ENCODE measurements at places on chromosomes 4 and X.

DNA sequence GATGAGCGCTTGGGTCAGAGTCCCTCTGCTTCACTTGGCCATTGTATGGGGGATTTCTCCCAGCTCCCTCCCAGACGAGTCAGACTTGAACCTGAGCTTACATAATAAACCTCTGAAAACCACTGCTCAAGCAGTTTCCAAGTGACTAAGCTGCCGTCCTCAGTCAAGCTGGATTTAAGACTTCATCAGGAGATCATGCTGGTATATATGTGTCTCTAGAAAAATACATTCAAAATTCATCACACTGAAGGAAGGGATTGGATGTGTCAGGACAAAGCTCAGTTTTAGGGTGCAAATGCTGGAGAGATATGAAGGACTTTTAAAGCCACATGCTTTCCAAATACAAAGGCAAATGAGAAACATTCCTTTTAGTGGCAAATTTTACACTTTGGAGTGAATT lies 114.3 kb downstream of the QDPR start:
- no peak for DNase-seq

GRCh38 chr4:92304121-92304520 lies 355 bp downstream of the GRID2 start:
- no peak for DNase-seq

DNA sequence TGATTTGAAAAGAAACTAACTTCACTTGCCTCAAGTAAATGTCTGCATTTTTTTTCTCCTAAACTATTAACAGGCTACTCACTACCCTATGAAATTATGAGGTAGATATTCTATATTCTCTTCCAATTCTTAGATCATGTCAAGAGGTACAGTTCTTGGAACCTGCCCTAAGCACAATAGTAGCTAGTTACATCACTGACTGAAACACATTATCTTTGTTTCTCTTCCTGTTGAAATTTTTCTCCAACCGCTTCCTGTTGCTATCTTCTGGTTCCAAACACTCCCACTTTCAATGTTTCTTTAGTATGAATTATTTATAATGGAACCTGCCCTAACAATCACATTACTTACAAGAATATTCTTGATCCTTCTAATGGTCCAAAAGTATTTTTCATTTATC lies 5.0 kb upstream of the BANK1 start:
- no peak for DNase-seq

- DNase-seq: no peak
These were observed 87.3 kb downstream of the PJA1 start for GRCh38 chrX:69077895-69078455.

DNA sequence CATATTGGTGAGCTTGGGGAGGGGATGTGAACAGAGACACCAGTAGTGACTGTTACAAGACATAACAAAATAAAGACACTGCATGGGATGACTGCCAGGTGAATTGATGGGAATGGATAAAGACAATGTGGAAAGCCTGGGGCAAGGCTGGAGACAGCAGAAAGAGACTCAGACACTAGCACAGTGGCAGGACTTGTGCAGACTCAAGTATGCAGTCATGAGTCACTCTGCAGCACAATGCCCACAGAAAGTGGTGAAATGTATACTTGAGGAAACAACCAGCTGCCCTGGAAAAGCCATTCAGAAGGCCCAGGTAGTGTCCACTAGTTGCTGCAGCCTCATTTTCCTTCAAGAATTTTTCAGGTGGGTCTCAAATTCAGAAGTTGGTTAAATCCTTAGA lies 452.3 kb downstream of the MID1IP1 start:
- no peak for DNase-seq

DNA sequence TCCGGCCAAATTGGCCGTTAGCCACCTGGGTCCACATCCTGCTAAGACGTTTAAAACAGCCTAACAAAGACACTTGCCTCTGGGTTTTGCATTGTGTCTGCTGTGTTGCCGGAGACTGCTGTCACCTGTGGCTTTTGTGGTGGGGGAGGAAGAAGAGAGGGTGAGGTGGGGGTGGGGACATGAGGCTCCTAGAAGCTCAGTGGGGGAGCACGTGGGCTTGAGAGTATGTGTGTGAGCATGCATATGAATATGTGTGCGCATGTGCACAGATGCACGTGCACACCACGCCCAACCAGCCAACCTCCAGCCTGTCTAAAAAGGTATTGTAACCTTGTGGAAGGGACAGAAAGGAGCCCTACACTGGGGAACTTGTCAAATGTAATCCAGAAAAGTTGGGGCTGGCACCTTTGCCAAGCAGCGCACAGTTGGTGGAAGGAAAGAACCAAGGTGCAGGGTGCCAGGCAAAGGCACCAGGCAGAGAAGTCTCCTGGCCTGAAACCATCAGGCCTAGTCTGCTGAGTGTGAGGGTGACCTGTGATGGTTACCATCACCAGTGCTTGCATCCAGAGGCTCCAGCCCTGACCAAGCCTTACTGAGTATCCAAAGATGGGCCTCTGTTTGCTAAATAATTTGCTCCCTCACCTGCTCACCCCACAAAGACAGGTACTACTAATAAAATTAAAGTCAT lies 10.1 kb upstream of the SASH3 start:
- DNase-seq: no peak

DNA sequence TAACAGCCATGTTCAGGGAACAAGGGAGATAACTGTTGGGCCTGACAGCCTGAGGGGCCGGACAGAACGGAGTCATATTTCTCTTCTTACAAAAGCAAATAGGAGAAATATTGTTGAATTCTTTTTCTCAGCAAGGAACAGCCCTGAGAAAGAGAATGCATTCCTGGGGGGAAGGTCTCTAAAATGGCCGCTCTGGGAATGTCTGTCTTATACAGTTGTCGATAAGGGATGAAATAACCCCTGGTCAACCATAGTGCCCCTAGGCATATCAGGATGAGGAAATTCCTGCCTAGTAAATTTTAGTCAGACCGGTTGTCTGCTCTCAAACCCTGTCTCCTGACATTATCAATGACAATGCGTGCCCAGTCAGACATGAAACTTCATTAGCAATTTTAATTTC lies 1925.5 kb downstream of the PCDH7 start:
- DNase-seq: no peak

DNA sequence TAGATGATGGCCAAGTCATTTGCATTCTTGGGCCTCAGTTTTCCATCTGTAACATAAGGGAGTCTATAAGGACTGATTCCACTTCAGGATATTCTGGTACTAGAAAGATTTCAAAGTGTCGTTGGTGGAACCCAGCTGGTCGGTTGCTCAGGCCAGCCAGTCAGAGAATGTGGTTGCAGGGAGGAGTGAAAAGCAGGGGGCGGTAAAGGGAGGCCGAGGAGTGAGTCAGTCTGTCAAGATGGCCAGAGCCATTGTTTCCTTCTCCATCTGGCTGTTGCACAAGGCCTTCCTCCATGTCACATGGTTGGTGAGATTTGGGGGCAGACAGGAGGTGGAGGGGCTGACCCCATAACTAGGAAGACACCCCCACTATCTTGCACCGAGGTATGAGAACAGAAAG lies 38.2 kb downstream of the STARD8 start:
- DNase-seq: no peak

DNA sequence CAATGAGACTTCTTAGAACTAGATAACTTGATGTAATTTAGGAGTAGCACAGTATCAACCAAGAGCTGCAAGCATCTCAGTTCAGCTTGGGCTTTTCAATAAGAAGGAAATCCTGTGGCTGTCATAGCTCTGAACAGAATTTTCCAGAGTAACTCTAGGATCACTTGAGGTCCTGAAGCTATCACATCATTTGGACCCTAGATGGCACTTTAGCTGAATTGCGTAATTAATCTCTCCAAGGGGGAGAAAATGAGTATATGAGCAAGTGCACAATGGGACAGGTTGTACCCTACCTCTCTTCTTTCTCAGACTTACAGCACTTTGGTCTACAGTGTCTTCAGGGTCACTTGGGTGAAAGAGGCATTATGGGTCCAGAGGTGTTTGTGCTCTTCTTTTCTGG lies 45.2 kb downstream of the SLC4A4 start:
- no peak for DNase-seq

DNA sequence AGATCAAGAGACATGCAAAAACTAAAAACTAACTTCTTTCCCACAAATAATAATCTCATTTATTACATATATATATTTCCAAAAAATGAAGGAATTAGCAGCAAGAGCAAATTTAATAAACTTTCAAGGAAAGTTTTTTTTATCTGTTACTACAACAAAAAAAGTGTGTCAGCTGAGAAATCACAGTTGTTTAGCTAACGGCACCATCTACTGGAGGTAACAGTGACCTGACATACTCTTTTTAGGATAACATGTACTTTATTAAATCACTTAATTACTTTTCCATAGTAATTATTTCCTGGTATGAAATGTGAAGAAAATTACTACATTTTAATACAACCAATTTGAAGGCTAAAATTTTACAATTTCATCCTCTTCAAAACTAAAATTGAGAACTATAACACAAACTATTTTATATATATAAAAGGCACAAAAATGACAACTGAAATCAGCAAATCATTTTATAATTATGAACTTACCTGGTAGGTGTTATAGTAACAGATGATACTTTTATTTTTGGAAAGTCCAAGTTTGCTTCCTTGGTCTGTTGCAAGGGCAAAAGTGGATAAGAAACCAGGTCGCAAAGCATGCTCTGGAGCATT lies 9.1 kb downstream of the LAMTOR3 start:
- DNase-seq: no peak

DNA sequence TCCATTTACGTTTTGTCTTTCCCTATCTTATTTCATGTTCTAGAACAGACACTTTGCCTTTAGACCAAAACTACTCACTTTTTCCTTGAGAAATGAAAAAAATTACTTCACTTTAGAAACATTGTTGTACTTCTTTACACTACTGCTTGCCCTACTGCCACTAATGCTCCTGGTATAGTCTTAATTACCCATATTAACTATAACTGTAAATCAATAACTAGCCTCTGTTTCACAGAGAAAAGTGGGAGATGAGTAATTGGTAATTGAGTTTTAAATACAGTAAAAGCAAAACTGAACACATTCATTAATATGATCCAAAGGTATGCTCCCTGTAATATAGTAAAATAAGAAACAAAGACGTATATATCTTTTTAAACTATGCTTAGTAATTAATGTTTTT lies 111.1 kb upstream of the JADE1 start:
- DNase-seq: no peak

All from NCI-H1105 (cell line).